ENCODE measurements at places on chromosomes 1 and 21.

DNA sequence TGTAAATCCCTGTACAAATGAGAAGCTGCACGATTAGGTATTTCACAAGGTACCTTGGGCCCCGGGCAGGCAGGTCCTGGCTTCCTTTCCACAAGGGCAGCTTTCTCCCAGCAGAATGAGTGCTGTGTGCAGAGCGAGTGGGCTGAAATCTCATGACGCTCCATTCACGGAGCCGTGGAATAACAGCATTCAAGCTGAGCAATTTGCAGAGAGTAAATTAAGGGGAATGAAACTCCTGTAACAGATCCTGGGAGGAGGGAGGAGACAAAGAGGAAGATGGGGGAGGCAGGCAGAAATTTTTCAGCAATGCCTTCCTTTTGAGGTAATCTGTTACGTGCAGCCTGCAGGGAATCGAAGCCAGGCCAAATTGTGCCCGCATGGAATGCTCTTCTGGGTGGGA, 239.9 kb downstream of the TNR start:
- no peak for DNase-seq

- no peak for DNase-seq
Observed at GRCh38 chr1:109792056-109792831, 28.5 kb upstream of the EPS8L3 start.

GRCh38 chr1:232822530-232822929, 17.3 kb downstream of the MAP10 start:
- no peak for DNase-seq

DNA sequence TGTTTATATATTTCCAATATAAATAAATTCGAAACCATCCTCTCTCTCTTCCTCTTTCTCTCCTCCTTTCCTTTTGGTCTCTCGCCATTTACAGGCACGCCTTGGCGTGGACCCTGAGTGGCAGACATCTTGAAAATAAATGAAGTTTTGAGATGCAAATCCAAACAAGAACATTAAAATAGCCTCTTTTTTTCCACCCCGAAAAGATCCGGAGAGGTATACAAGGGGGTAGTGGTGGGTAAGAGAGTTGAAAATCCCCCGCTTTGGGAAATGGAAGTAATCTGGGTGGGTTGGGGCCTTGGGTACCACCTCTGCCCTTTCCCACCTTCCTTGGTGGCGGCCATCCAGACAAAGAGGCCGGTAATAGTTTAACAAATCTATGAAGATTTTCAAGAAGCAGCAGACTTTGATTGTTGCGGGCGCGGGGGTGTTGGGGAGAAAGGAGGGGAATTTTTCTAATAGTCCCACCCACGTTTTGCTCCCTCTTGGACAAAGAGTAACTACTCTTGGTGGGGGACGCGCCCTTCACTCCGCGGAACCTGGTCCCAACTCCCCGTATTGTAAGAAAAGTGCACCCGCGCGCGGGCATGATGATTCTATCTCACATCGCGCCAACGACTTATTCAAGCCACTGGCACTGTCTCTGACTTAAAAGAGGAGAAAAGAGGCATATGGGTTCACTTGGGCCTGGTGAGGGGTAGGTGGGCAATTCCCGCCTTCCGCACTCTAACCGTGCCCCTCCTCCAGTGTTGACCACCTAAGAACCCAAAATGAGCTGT, 4.0 kb upstream of the FOXD3 start:
- DNase-seq, result no peak

- DNase-seq, result no peak
Observed at GRCh38 chr1:107389410-107390396, 248.9 kb downstream of the NTNG1 start.

DNA sequence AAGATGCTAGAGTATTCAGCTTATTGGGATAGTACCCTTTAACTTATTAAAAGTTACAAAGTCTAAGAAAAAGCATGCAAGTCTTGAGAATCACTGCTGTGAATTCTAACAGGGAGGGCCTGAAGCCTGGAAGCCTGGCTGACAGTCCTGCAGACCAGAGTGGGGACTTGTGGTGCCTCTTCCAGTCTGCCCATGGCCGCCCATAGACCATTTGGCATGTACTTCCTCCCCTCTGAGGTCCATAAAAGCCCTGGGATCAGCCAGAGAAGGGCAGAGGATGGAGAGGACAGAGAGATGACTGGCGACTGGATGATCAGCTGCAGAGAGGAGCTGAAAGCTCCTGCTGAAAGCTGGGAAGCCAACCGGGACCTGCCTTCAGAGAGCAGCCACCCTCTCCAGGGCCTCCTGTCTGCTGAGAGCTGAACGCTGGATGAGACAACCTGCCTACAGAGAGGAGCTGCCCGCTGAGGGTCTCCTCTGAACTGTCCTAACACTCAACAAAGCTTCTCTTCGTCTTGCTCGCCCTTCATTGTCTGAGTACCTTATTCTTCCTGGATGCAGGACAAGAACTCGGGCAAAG, 12.5 kb upstream of the SLC1A7 start:
- DNase-seq, result no peak

- no peak for DNase-seq
Observed at GRCh38 chr1:180609643-180610555, 21.9 kb upstream of the XPR1 start.

All from stimulated activated CD4-positive, alpha-beta T cell treated with anti-CD3 and anti-CD28 coated beads, Interleukin-1b, Interleukin-23, amount 100 ng/mL, for 4 hours (primary cell).